ENCODE measurements at places on chromosomes 11 and 22. TPM values are rescaled to one million over a fixed set of nuclear protein-coding genes. Genes with fewer than 3 reads are reported as not detected.

- DNase-seq = no peak
Measured at GRCh38 chr11:66346476-66347424, 679 bp downstream of the B4GAT1 start.

The OR10A2 gene
- total RNA-seq = not detected

The PPP6R3 gene
- 220 TPM for total RNA-seq

The RIBC2 gene
- 2.2 TPM for total RNA-seq

DNA sequence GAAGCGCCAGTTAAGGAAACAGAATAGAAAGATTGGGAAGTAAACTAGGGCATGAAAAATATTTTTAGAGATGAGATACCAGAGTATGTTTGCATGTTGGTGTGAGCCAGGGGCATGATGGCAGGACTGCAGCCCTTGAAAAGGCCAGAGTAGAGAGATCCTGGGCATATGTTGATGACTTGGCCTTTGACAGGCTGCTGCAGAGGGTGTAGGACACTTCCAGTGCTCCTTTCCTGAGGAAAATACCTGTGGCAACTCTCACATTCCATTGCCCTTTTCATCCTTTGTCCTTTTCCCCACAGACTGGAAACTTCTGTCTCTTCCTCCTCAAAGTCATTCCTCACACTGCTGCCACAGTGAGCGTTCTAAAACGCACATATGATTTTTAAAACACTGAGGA is 150.7 kb upstream of the CCDC90B start:
- peak; percentile 27 for DNase-seq

- DNase-seq = no peak
Measured at GRCh38 chr22:31099386-31099785, 8.0 kb downstream of the SELENOM start.

- peak; percentile 67 for DNase-seq
Measured at GRCh38 chr22:35540595-35541253, at the start of gene RASD2. Gene RASD2 (plus strand): TSS chr22:35540831. CDS start chr22:35546810, 5,979 bp downstream.

GRCh38 chr11:33063326-33063881 is 24.0 kb downstream of the TCP11L1 start:
- no peak for DNase-seq

The OR10A6 gene
- total RNA-seq = not detected

DNA sequence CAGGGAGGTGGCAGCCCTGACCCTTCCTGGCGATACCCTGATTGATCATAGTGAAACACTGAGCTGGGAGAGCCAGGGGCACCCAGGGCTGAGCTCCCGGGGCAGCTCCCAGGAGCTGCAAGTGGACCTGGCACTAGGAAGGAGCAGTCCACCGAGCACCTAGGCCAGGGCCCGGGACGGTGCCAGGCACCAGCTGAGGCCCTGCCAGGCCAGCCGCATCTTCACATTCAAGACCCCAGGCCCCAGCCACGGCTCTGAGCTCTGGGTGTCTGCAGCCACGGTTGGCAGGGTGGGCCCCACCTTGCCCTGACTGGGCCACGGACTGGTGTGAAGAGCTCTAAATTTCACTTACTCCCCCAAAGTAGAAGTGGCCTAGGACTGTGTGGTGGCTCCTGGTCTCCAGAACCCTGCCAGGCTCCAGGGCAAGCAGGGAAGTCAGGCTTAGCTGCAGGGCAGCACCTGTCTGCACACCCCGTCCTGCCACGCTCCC is 58.3 kb downstream of the RTN4R start:
- DNase-seq = no peak
